ENCODE measurements at places on chromosomes 11 and 22.

- DNase-seq: no peak
Observed at GRCh38 chr11:106152013-106152412, 74.6 kb downstream of the AASDHPPT start.

DNA sequence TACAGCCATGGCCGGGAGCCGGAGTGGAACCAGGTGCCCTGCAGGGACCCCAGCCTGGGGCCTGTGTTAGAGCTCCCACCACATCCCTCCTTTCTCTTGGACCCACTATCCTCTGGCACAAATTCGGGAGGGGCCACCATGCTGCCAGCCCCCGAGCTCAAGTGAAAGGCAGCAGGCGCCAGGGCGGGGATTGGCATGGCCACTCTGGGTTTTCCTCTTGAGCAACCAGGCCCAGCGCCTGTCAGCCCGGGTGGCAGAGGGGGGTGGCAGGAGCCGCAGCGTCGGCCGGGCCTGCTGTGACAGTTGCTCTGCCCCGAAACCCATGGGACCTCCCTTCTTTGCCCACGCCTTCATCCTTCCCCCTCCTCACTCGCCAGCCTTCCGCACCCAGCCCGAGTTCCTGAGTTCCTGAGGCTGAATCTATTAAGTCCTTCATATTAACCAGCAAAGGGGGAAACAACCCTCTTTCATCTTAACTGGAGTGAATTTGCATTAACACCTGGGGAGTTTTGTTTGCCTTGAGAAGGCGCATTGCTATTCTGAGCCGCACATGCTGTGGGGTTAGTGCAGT is 16.8 kb upstream of the CABP7 start:
- DNase-seq: no peak

DNA sequence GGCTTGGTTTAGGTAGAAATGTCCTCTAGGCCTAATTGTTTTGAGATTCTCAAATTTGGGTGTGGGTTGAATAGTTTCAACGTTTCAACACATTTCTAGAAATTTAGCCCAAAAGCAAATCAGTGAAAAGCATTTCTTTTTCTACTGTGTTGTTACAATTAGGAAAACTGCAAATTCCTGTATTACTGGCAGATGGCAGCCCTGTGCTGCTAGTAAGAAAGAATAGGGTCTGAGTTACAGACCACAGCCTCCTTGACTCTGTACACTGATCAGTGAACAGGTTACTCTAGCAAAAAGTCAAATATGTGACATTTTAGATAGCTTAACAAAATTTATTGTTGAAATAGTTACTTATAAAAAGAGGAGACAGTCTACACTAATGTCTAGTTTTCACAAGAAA is 703.0 kb downstream of the JRKL start:
- DNase-seq: no peak

GRCh38 chr22:27867085-27867952 is 51.7 kb downstream of the PITPNB start:
- no peak for DNase-seq

DNA sequence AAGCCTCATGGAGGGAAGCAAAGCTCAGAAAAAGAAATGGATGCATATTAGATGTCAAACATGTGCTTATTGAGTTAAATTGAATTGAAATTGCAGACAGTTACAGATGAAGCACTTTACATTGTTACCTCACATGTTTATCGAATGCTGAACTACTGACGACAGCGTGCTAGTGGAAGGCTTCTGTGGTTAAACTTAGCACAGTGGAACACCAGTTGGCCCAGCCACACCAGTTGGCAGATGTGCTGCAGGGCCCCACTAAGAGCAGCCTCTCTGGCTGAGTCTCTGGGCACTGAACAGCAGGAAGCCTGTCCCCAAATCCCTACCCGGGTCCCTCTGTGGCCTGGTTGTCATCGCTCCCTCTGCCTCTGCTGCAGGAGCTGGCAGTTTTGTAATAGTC is 242.1 kb downstream of the NTM start:
- DNase-seq: no peak

DNA sequence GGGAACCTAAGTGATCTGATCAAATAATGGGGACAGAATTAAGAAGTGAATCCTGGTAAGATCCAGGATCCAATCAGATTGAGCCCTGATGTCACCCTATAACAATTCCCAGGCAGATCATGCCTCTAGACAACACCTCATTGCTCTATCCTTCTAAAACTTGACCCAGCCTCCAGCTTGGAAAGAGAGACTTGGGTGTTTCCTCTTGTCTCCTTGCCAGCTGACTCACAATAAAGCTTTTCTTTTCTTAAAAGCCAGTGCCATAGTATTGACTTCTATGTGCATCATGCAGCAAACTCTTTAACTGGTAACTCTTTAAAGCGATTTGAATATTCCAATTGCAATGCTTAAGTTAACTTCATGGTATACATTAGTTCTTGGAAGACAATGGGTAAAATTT is 109.6 kb upstream of the CHORDC1 start:
- DNase-seq: no peak

DNA sequence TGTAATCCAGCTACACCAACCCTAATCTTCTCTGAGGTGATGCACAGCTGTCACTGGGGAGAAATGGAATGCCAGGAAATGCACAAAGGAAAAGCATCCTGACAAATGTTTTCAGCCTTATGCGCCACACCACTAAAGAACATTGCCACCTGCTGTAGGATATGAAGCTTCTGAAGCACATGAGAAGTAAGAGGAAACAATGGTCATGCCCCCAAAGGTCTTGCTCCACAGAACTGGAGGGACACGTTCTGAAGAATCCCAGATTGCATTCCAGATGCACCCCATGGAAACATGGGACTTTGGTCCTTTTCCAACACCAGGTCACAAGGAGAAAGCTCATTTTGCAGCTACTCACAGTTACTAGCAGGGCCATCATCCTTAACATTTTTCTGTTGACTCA is 48.7 kb upstream of the ZBED5 start:
- DNase-seq: no peak

- DNase-seq: no peak
Observed at GRCh38 chr11:107271425-107271824, 186.2 kb downstream of the CWF19L2 start.

DNA sequence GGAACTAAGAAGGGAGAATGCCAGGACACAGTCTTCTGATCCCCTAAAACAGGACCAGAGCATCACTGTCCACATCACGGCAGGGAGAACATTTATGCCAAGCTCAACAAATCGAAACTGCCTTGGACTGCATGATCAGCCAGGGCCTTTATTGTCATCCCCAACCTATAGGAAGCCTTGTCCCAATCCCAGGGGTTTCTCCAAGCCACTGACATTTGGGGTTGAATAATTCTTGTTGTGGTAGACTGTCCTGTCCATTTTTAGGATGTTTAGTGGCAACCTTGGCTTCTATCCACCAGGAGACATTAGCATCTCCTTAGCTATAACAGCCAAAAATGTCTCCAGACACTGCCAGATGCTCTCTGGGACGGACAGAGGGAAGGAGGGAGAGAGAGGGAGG is 37.1 kb downstream of the RPL27A start:
- DNase-seq: peak; percentile 63

DNA sequence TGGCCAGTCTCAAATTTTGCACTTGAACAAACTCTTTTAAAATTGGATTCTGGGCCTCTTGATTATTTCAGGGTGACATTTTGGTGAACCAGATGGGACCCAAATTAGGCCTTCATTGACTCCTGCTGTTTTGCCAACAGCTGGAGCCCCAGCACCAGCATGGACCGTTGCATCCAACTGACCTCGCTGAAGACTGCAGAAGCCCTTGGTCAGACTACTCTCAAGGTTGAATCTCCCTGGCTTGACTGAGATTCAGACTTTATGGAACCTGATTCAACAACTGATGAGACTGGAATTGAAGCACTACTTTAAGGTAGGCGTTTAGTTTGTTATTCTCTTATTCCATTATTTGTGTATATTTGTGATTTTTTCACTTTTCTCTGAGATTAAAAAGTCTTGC is 41.7 kb downstream of the NARS2 start:
- DNase-seq: no peak

- DNase-seq: peak; percentile 63
Observed at GRCh38 chr11:67273260-67273990, 7.2 kb downstream of the GRK2 start.

DNA sequence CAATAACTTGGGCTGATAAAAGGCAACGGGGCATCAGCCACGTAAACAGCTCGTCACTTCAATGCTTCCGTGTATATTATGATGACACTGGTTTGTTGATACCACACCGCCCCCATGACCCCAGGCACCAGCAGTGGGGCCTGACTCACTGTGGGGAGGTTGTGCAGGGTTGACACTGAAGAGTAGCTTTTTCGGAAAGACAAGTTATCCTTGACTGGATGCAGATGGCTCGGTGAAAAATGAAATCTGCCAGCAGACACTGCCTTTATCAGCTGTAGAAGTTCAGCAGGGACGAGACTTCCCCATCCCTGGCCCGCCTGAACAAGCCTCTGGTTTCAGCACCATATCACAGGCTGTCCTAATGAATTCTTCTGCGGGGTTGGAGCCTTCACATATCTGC is 55.6 kb downstream of the WT1 start:
- peak; percentile 41 for DNase-seq

- DNase-seq: no peak
Observed at GRCh38 chr11:2443406-2443805, 908 bp downstream of the TRPM5 start.

DNA sequence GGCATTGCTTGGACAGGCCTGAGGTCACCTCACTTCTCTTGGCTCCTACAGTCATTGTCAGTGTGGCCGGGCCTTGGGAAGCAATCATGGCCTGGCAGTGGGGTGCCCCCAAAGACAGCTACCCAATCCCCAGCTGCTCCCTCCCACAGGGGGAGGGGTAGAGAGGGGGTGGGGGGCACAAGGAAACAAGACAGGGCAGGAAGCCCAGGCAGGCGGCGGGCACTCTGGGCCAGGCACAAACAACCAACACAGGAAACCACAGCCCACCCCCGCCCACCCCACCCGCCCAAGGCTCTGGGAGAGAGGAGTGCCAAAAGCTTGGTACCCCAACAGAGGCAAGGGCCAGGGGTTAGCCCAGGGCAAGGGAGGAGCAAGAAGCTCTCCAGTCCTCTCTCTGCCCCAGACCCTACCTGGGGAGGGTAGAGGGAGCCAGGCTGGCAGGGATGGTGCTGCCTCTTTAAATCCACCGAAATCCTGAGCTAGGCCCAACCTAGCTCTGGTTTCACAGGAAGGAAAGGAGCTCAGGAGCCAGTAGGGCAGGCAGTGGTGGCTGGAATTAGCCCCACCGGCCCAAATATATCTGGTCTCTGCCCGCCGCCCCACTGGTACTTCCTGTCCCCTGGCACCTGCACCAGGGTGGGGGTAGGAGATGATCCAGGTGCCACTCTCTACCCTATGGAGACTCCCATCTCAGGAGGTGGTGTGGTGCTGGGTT is 12.2 kb downstream of the BCL9L start:
- no peak for DNase-seq

GRCh38 chr11:95788921-95789505 is 569 bp downstream of the FAM76B start:
- peak; percentile 32 for DNase-seq

DNA sequence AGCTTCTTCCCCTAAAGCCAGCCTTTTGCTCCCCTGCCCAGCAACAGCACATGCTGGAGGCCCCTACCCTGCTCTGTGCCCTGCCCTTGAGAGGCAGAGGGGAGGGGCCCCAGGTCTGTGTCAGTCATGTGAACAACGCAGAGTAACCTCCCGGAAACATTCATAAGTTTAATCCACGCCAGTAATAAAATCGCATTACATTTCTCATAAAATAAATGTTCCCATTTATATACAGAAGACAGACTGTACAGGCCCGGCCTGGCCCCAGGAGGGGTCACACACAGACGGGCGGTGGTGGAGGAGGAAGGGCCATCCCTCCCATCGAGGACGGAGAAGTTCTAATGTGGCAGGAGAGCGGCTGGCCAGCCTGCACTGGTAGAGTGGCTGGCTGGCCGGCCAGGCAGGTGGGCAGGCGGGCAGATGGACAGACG is 39.5 kb downstream of the LMO1 start:
- DNase-seq: no peak

- no peak for DNase-seq
Observed at GRCh38 chr11:35436581-35437250, 17.4 kb upstream of the SLC1A2 start.

GRCh38 chr11:66692446-66692845 is 14.8 kb upstream of the RBM4B start:
- DNase-seq: no peak

DNA sequence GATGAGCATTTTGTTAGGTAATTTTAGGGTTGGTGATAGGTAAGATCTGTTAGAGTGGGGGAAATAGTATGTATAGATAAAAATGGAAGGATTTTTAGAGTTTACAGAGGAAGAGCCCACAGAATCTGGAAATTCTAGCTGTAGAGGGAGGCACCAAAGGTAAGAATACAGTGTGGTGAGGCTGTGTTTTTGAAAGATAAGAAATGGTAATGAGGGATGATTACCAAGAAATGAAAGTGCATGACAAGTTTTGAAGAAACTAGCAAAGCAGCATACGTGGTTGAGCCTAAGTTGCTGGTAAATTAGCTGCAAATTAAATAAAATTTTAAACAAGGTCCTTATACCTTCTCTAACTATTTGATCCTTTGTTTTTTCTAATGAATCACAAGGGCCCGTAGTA is 14.6 kb upstream of the RASSF10 start:
- no peak for DNase-seq

DNA sequence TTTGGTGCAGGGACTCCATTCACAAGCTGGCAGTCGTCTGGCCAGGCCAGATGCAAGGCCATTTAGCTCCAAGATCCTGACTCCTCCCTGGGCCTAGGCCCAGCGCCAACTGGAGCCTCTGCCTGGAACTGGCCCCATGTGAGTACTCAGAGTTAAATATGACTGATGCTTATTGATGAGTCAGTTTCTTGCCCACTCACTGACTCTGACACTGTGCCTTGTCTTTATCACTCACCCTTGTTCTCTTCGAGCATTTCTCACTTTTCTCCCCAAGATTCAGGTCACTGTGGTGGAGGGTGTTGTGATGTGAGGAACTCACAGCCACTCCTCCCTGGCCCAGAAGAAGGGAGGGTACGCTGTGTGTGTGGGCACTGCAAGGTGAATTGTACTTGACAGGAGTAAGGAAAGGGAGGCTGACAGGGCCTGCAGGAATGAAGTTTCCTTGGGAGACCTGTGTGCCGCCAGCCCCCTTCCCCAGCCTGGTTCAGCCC is 23.2 kb upstream of the ST3GAL4 start:
- DNase-seq: peak; percentile 89

GRCh38 chr11:111735262-111736116 is 30.7 kb downstream of the PPP2R1B start:
- DNase-seq: peak; percentile 94

- DNase-seq: no peak
Observed at GRCh38 chr11:69546735-69547370, 65.4 kb downstream of the LINC01488 start.

GRCh38 chr11:23725752-23726151 is 771.1 kb upstream of the LUZP2 start:
- DNase-seq: no peak

Data from hepatic stellate cell (primary cell).